ENCODE measurements at places on chromosomes 7 and 10. TPM values are rescaled to one million over a fixed set of nuclear protein-coding genes. Genes with fewer than 3 reads are reported as not detected.

The CALML3 gene
- not detected for total RNA-seq

GRCh38 chr10:575402-576129, 113.9 kb downstream of the DIP2C start:
- no peak for DNase-seq
- no peak overlapping the region for H3K4me3 ChIP-seq
- H3K36me3 ChIP-seq = no peaks in the 10 kb centered on the region
- H3K27me3 ChIP-seq = no peaks in the 10 kb centered on the region
- no peak overlapping the region for H3K27ac ChIP-seq
- H3K4me1 ChIP-seq = no peaks in the 10 kb centered on the region

DNA sequence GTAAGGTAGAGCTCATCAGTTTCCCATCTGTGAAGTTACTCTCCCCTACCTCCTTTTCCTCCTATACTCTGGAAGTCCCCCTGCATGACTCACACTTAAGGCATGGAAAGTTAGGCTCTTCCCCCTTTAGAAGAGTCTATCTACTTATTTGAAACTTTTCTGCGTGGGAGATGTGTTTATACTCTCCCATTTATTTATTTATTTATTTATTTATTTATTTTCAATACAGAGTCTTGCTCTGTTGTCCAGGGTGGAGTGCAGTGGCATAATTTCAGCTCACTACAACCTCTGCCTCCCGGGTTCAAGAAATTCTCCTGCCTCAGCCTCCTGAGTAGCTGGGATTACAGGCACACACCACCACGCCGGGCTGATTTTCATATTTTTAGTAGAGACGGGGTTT, 107.5 kb upstream of the JCAD start:
- peaks cover 30% of the 10 kb centered on the region for H3K27me3 ChIP-seq
- no peaks in the 10 kb centered on the region for H3K36me3 ChIP-seq
- H3K4me1 ChIP-seq = peaks cover 6% of the 10 kb centered on the region
- no peak for DNase-seq

GRCh38 chr10:55782181-55782580, 578.9 kb downstream of the ZWINT start:
- H3K27ac ChIP-seq = no peak overlapping the region
- H3K36me3 ChIP-seq = no peaks in the 10 kb centered on the region
- H3K4me1 ChIP-seq = no peaks in the 10 kb centered on the region
- no peak overlapping the region for H3K4me3 ChIP-seq

The DTX2 gene
- total RNA-seq = 35.8 TPM

The LRMDA gene
- total RNA-seq = not detected
